ENCODE measurements at places on chromosomes 12 and 14.

- DNase-seq, result no peak
Measured at GRCh38 chr12:52579468-52580465, 6.1 kb upstream of the KRT74 start.

- no peak for DNase-seq
Measured at GRCh38 chr14:90720336-90720735, 95.9 kb downstream of the TTC7B start.

GRCh38 chr12:55745361-55746173 lies 2.6 kb downstream of the GDF11 start:
- no peak for DNase-seq

- no peak for DNase-seq
Measured at GRCh38 chr14:93772263-93772662, 16.0 kb downstream of the PRIMA1 start.

- no peak for DNase-seq
Measured at GRCh38 chr12:98416845-98417244, 98.5 kb upstream of the TMPO start.

GRCh38 chr14:73740618-73741326 lies 26.6 kb upstream of the PNMA1 start:
- DNase-seq, result no peak

- no peak for DNase-seq
Measured at GRCh38 chr12:75704664-75705063, 193.3 kb upstream of the KRR1 start.

GRCh38 chr12:109605599-109606228 lies 32.1 kb downstream of the MVK start:
- no peak for DNase-seq

DNA sequence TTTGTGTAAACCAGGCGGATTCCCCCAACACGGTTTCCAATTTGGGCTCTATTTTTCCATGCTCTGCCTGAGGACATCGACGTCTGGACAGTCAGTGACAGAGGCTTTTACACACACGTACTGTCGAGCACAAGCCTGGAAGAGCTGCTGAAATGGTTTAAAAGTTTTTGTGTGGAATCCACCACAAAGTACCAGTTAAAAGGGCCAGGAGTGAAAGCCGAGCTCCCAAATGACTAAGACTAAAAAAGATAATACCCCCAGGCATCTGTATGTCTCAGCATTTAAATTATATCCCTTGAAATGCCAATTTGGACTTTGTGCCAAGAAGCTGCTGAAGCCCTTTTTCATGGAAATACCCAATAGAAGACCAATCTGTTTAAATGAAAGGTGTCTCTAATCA lies 173.2 kb downstream of the EGLN3 start:
- DNase-seq, result no peak

DNA sequence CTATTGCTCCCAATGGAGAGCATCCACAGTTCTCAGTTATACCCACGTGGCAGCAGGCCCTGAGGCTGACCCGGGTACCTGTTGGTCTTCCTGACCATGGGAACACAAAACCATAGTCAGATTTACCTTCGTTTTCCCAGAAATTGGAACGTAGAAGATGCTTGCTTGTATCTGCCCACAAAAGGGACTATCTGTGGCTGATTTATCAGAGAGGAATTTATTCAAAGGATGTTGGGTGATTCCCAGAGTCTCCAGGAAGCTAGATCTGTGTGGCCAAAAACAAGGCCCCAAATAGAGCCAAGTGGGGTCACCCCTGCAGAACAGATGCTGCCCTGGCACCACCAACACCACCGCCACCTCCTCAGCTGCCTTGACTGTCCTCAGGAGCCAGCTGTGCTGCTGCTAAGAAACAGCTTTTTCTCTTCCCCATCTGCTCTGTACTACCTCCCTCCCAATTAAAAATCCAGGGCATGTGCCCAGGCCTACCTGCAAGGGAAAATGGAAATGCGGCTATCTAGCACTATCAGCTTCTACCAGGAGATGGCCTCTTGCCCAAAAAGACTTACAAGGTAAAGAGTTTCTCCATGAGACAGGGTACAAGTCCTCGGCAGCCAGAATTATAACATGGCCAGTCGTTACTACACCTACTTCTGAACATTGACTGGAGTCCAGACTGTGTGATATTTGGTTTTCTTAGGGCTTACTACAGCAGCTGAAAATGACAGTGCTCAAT lies 128.6 kb upstream of the PLEKHG7 start:
- no peak for DNase-seq

GRCh38 chr14:95346820-95347219 lies 27.1 kb upstream of the CLMN start:
- DNase-seq, result no peak

DNA sequence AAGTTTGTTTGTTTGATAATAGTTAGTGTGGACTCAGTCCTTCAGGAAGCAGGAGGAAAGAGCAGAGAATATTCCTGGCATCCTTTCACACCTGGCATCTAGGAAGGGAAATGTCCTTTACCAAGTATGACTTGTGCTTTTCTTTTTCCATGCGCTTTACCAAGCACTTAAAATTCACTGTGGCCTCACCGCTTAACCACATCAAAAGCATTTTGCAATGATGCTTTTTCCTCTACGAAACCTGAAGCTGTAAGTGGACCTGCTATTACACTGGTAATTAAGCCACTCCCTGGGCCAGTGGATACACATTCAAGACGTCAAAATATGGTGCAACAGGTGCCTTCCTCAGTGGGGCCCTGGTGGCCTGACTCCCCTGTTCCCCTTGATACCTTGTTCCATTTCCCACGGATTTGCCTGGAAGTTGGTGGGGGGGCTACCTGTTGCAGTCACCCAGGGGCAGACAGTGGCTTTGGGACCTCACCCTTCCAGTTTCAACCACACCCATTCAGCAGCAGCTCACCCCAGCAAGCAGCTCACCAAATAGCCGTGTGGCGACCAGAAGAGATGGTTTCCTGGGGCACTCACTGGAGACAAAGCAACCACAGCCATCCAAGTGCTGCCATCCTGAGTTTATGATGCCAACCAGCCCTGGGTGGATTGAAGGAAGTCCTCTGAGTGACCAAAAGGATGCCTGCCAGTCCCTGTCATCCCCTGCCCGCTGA lies 14.2 kb upstream of the FZD10 start:
- no peak for DNase-seq

GRCh38 chr12:1523558-1524050 lies 70.8 kb downstream of the FBXL14 start:
- DNase-seq, result no peak

DNA sequence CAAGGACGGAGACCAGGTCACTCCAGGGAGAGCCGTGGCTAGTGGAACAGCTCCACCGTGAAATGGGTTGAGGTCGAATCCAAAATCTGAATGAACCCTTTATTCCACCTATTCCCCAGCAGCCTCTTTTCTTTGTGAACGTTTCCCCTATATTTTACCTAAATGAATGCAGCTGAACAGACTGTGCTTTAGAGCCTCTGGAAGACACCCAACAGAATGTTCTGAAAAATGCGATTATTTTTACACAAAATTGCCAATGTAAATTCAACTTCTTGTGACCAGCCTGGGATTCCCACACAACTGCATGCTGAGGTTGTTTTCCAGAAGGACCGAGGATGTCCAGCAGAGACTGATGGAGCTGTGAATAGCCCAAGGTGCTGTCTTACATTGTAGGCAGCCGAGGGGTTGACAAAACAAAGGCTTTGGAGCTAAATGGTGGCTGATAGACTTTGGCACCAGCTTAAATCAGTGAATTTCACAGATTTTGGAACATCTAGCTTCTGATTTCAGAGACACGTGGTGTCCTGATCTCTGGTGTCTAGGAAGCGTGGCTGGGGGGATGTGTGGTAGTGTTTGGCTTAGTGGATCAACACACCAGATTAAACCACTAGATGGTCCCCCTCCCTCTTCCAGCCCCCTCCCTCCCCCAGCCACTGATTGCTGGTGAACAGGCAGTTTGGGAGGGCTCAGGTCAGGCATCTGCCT lies 150.4 kb downstream of the ZNF664 start:
- DNase-seq, result no peak

DNA sequence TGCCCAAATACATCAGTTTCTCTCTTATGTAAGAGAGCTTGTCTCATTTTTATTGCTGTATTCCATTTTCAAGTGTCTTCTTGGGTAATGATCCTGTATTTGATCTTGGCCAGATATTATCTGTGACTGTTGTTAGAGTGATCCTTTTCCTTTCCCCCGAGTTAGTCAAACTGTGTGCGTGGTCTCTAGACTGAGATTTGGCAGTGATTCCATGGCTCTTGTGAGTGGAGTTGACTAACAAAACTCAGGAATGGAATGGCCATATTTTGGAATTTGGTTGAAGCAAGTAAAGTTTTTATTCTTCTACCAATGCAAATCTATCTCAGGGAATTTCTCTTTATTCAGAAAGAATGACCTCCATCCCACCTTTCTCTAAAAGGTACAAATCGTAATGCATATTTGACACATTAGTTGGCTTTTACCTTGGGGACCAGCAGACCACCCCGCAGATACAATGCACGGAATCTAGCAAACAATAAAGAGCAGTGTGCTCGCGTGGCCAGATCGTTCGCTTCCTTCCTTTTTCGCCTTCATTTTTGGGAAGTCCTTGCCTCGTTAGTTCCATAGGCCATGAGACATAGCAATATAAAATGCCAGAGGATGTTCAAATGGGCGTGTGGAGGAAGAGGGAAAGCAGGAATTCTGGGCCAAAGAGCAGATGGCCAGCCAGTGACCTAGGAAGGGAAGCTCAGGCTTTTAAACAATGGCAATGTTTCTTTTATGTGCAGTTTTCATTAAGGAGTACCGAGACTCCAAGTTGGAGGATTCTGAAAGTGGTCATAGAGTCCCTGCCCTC lies 24.4 kb downstream of the ETV6 start:
- DNase-seq, result no peak

GRCh38 chr14:31965071-31965734 lies 111.9 kb upstream of the ARHGAP5 start:
- DNase-seq, result no peak

GRCh38 chr12:130925666-130926015 lies 28.1 kb upstream of the ADGRD1 start:
- DNase-seq, result no peak

- DNase-seq, result no peak
Measured at GRCh38 chr14:85535991-85536832, 6.3 kb downstream of the FLRT2 start.

DNA sequence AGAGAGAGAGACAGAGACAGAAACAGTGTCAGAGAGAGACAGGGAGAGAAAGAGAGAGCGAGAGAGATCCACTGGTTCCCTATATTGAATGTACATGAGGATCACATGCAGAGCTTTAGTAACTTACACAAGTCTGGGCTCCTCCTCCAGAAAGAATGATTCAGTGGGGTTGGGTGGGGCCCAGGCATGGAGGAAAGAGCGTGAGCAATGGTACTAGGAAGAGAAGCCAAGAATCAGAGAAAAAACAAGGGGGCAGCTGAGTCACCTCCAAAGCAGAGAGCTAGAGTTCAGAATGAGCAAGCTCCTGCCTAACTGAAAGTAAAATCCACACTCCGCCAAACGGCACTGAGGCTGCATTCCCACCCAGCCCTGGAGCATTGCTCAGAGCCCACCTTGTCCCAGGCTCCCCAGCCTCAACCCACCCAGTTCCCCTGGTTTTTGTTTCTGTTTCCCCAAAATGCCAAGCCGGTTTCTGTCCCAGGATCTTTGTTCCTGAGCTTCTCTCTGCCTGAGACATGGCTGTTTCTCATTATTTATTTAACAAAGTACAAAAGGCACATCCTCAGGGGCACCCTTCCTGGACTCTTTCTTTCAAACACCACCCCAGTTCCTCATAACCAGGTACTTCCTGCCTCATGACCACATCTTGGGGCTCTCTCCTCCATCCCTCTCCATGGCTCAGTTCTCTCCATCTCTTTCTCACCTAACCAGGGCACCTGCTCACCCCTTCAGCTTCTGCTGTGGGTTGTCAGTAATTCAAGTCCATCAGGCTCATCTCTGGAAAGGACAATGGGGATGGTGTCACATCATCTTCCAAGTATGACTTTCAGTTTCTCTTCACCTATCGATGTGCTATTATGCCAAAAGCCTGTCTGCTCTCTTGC lies 670.3 kb upstream of the TBX3 start:
- DNase-seq, result peak; percentile 3

GRCh38 chr12:92496790-92497189 lies 206.0 kb upstream of the PLEKHG7 start:
- no peak for DNase-seq

DNA sequence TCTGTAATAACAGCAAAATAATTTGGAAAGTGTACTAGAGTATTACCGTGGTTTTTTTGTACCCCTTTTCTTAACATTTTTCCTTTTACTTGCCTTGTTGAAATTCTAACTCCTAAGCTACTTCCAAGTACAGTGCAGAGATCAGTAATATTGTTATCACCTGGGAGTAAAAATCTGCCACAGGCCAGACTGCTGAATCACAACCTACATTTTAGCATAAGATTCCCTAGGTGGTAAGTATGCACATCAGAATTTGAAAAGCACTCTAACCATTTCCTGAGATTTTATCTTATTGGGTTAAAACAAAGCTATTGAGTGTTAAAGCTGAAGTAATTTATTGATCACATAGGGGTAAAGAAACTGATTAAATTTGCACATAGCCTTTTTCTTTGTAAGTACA lies 55.2 kb upstream of the KCNH3 start:
- DNase-seq, result no peak

DNA sequence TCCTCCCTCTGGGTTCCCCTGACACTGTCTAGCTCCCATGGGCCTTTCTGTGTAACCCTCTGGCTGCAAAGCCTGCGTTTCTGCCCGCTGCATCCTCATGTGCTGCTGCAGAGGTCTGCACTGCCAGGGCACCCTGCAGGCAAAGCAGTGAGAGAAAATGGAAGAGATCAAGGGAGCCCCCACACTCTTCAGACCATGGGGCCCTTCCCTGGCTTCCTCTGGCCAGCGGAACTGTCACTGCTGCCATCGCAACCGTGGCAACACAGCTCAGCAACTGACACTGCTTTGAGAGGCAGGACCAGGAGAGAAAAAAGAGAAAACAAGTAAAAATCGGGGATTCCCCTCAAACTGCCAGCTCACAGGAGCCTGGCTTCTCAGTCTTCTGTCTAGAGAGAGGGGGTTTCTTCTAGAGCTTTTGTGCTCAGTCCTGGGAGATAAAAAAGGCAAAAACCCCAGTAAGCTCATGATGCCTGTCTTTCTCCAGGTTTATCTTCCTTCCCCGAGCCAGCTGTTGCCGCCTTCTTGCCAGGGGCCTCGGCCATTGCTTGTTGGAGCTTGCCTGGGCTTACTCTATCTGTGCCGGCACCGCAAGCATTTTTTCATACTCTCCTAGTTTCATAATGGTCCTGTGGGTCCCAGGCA lies 38.9 kb downstream of the C14orf132 start:
- DNase-seq, result no peak

GRCh38 chr12:101552277-101552676 lies 42.5 kb upstream of the MYBPC1 start:
- DNase-seq, result no peak

DNA sequence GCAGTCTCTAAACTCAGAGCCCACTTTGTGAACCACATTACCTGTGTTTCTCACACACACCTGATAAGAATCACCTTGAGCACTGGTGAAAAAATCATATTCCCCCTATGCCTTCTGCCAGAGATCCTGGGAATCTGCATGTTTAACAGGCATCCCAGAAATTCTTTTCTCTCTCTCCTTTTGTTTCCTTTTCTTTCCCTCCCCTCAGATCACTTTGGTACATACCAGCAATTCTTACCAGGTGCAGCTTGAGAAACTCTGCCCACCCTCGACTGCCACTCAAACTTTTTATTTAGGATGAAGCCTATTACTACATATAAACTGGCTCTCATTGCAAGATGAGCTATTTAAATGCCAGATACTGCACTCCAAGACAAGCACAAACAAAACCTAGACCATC lies 36.0 kb downstream of the HECTD4 start:
- no peak for DNase-seq

GRCh38 chr14:33532553-33532952 lies 418.3 kb downstream of the EGLN3 start:
- no peak for DNase-seq

- DNase-seq, result no peak
Measured at GRCh38 chr12:462936-463705, 3.4 kb downstream of the B4GALNT3 start.
